ENCODE measurements at places on chromosomes 12 and 14.

- no peak for DNase-seq
Measured at GRCh38 chr12:97535582-97535981, 73.0 kb downstream of the RMST start.

DNA sequence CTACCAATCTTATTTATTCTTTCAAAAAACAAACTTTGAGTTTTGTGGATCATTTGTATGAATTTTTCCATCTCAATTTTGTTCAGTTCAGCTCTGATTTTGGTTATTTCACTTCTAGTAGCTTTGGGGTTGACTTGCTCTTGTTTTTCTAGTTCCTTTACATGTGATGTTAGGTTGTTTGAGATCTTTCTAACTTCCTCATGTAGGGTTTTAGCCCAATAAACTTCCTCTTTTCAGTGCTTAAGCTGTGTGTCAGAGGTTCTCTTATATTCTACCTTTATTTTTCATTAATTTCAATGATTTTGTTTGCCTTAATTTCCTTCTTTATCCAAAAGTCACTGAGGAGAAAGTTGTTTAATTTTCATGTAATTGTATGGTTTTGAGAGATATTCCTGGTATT lies 860.4 kb upstream of the FBXO33 start:
- DNase-seq, result no peak

- no peak for DNase-seq
Measured at GRCh38 chr12:53101931-53102781, 1.1 kb upstream of the SOAT2 start.

DNA sequence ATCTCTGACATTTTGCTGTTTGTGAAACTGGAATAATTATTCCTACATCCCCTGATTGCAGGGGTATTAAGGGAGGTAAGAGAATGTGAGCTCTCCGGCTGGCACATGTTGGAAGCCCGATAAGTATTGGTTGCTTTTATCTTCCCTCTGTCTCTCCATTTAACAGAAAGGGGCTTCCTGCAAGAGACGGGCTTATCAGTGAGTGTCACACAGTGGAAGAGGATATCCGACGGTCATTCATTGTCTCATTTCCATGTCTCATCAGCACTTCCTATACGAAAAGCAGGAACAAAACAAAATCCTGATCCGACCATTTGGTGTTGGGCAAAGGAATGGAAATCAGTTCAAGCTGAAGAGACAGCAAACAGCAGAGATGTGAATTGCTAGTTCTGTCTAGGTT lies 10.7 kb downstream of the DYRK4 start:
- DNase-seq, result no peak

DNA sequence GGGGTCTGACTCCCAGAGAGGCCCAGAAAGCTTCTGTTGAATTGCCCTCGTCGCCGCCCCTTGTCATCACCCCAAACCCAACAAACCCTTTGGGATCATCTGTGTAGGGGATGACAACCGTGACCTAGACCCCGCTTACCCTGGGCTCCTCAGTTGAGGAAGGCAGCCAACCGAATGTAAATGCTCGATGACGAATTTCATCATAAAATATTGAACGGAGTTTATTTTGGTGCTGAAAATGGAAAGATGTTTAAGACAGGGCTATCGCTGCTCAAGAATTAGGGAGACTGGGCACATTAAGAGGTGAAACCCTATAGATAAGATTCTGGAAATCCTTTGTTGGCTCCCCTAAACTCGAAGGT lies 512 bp downstream of the ACTR10 start:
- DNase-seq, result no peak

DNA sequence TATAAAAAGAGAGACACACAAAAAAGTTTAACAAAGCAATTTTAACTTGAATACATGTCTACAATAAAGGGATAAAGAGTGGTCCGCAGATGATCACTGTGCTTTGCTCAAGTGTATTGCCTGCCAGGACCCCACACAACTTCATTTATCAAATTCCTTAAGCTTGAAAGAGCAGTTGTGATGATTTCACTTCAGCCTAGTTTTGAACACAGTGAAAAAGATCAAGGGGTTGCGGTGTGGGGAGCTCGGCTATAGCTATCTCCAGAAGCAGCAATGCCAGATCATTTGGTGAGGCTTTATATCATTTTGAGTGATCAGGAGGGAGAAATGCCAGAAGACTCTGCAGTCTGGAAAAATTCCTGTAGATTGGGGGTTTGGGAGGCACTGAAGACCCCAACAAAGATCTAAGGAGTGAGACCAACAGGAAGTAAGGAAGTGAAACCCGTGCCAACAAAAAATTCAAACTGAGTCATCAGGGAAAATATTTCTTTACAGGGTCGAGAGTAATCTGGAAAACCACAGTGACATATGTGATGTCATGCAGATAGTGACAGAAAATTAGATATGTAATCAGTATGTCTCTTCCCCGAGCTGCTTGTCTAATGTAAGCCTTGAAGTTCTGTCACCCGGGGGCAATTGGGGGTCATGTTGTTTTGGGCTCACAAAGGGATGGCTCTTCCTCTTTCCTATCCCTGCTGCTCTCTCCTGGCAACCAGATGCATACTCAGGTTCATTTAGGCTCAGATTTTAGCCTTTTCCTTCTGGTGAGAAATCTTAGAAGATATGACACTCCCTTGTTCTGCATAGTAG lies 221.8 kb downstream of the MSRB3 start:
- DNase-seq, result no peak
